ENCODE measurements at places on chromosomes 6 and 20.
A peak's percentile ranks its signal among the peaks of the same experiment; 100 is the strongest.

GRCh38 chr6:166206510-166207283 lies 39.0 kb upstream of the TBXT start:
- DNase-seq = no peak

GRCh38 chr6:134821928-134822864 lies 127.7 kb downstream of the ALDH8A1 start:
- no peak for DNase-seq

DNA sequence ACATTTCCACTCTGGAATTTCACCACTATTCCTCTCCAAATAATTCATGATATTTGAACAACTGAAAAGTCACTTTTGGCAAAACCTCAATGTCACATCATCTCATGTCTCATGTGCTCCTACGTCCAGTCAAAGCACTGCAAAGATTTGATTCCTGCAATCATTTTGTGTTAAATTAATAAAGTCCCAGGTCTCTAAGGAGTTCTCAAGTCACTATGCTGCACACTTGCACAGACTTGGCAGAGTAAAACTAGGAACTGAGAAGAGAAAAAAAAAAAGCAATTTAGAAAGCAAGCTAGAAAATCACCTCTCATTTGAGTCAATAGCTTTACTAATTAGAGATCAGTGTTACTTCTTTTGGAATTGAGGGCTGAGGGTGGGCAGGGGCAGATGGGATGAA lies 11.2 kb downstream of the TBX18 start:
- no peak for DNase-seq

- no peak for DNase-seq
Observed at GRCh38 chr6:82954937-82955577, 110.6 kb downstream of the UBE3D start.

DNA sequence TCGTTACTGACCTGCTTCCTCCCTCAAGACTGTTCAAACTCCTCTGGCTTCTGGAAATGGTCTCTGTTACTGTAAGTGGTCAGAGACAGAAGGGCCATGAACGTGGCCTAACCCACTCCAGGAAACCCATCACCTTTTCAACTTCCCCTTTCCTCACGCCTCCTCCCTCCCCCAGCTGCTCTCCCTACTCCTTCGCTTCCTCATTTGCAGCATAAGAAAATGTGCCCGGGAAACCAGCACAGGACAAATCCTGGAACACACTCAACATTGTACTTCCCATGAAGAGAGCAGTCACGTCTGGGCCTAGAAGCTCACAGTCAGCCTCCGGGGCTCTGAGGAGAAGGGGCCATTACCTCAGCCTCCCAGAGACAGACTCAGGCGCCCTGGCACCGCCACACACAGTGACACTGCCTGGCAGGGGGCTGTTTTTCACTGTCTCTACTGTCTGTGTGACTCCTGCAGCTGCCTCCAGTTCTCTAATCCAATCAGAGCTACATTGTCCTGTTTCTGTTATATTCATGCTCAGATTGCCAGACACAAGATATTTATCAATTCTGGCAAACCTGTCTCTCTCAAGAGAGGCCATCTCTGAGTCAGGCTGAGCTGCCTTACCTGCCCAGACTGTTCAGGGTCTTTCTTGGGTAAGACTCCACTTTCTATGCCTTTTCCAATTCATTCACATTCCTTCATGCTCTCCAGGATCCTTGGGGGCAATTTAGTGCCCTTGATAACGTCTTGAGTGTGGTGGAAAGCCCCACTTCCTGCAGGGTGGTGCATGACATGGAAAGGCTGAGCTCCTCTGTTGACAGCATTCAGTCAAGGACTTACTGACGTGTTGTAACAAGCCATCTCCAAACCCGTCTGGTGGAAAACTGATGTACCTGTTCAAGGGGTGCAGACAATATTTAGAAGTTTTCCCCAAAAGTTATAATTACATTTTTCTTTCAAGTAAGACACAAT lies 242.2 kb downstream of the HIVEP2 start:
- no peak for DNase-seq

DNA sequence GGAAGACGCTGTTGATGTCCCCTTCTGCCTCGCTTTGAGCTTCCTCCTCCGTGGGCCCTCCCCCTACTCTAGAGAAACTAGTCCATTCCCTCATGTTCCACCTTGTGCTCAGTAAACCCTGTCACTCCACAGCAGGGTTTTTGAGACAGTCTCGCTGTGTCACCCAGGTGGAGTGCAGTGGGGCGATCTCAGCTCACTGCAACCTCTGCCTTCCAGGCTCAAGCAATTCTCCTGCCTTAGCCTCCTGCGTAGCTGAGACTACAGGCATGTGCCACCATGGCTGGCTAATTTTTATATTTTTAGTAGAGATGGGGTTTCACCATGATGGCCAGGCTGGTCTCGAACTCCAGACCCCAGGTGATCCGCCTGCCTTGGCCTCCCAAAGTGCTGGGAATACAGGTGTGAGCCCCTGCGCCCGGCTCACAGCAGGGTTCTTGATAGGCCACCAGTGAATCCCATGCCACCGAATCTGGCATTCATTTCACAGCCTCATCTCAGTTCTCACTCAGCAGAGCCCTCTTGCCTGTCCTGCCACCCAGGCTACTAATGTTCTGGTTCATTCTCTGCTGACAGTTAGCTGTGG lies 36.0 kb downstream of the PANK2 start:
- DNase-seq = no peak

- no peak for DNase-seq
Observed at GRCh38 chr6:127204281-127204680, 62.4 kb upstream of the RNF146 start.

DNA sequence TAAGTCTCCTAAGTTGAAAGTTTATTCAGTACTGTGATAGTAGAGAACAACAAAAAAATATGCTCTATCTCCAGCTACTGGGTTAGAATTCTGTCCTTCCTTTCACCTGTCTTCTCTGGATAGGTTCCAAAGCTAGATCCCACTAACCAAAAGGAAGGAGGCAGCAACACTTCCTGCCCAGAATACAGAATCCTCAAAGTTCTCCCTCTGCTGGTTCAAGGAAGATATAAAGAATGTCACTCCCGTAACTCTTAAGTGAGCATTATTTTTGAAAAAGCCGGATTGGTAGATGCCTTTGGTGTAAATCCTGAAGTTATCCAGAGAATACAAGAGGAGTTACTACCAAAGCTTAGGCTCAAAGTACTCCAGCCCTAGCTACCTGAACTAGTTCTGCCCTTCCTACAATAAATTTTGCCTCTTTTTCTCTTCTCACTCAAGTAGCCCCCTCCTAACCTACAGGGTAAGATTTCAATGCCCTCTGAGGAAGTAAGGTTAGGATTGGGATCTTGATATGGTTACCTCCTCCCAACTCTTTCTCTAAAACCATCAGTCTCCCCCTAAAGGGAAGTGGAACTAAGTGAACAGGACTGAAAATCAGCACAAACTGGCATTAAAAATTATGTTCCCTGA lies 26.0 kb upstream of the CRIP3 start:
- DNase-seq = no peak

- no peak for DNase-seq
Observed at GRCh38 chr6:120965814-120966213, 368.5 kb downstream of the TBC1D32 start.

DNA sequence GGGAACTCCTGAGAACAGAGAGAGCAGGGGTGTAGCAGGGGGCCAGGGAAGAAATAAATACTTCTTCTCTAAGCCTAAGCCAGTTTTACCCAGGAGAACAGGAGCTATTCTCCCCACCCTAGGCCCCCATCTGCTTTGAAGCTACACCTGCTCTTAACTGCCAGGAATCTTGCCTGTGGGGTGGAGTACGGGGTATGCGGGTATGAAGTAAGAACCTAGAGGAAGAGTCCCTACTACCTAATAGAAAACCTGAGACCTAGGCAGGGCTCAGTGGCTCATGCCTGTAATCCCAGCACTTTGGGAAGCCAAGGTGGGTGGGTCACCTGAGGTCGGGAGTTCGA lies 1.5 kb downstream of the SLC29A1 start:
- no peak for DNase-seq

DNA sequence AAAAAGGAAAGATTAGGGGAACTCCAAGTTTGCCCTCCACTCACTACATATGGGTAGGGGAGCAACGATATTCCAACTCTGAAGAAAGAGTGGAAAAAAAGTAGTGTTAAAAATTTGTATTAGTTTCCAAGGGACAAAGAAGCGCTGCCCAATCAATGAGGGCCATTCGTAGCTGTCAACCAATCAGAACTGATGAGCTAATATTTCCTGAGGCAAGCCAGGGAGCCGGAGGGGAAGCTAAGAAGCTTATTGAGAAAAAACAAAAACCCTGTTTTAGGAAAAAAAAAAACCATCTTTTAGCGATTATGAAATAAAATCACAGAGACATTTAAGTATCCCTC lies 59.5 kb downstream of the TRIM38 start:
- DNase-seq = peak; percentile 13

GRCh38 chr6:168342636-168343035 lies 23.1 kb upstream of the DACT2 start:
- DNase-seq = no peak

DNA sequence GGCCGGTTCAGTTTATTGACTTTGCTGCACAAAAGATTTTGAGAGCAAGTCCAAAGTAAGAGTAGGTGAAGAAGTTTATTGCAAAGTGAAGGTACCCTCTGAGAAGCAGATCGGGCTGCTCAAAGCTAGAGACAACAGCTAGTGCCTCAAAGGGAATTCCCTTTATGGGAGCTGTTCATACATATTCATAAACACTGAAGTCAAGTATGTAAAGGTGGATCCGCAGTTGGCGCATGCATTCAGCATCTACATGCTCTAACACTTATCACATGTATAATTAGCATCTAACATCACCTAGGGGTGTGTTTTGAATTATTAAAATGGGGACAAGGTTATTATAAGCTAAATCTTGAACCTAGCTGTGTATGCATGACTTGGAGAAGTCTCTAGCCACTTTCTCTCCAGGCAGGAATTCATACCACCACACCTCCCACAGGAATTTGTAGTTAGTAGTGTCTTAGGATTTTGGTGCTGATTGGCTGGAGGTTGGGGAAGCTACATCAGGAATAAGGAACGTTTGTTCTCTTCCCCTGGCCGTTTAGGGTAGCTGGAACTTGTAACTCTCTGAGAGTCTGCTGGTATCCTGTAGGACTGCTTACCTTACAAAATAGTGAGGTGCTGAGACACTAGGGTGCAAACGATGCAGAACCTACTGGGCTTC lies 1633.9 kb downstream of the GRIK2 start:
- no peak for DNase-seq

DNA sequence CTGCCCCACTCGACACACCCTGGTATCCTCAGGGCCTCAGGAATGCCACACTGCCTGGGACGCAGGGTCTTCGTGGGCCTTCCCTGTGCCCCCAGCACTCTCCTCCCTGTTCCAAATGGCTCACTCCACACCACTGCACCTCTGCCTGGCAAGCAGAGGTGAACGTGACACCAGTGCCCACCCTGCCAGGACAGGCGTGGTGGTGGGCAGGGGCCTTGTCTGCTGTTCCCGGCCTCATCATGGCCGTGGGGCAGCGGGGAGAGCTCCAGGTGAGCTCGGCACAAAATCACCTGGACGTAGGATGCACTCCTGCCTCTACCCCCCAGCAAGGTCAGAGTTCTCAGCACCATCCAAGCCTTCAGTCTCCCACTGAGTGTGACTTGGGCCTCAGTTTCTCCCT lies 202.4 kb downstream of the SMOC2 start:
- no peak for DNase-seq

DNA sequence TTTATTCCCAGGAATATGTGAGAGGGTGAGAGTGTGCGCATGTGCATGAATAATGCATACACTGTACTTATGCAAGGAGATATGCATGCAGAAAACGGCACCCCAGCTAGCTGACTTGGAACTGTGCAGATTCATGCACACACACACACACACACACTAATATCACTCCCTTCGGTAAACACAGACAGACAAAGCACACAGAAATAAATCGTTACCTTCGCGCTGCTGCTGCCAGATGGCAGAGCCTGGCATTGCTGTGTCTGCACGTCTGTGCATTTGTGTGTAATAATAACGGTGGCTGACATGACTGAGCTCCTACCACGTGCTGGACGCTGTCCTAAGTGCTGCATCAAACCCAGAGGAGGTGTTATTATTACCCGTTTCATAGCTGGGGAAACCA lies 36.8 kb downstream of the PREX1 start:
- no peak for DNase-seq

GRCh38 chr6:169654598-169655391 lies 47.0 kb downstream of the WDR27 start:
- DNase-seq = peak; percentile 55

DNA sequence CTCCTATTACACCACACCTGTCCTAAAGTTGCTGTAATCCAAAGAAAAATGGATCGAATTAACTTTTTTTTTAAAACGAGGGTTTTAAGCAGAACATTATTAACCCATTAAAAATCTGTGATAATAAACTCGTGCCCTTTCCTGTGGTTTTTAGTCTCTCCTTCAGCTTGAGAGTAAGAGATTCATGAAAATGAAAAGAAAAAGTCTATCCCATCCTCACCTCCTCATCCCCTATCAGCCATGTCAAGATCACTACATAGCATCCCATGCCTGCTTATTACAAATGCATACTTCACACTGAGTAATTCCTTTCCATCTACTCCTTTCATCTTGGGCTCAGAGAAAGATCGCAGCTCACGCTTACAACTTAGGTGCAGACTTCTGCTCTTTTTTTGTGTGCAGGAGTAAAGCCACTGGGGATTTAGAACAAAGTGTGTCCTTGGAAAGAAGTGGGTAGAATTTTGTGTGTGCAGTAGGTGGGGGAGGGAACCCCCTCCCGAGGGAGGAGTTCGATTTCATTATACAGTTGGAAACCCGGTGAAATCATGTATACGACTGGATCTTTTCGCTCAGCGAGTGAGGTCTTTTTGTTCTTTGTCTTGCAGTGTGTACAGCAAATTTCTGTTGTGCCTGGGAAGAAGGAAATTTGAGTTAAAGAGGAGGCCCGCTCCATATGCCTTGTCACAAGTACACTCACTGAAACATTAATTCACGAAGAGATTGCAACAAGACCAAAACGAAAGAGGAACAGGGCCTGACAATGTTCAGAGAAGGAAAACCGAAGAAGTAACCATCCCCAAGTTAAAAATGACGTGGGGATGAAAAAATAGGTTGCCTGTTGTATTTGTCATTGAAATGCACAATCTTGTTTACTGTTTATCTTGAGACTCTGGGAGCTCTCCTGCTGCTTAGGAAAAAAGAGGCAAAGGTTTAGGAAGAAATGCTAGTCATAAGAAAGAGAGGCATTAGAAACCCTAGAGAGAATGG lies 146.5 kb upstream of the ZNF217 start:
- no peak for DNase-seq

DNA sequence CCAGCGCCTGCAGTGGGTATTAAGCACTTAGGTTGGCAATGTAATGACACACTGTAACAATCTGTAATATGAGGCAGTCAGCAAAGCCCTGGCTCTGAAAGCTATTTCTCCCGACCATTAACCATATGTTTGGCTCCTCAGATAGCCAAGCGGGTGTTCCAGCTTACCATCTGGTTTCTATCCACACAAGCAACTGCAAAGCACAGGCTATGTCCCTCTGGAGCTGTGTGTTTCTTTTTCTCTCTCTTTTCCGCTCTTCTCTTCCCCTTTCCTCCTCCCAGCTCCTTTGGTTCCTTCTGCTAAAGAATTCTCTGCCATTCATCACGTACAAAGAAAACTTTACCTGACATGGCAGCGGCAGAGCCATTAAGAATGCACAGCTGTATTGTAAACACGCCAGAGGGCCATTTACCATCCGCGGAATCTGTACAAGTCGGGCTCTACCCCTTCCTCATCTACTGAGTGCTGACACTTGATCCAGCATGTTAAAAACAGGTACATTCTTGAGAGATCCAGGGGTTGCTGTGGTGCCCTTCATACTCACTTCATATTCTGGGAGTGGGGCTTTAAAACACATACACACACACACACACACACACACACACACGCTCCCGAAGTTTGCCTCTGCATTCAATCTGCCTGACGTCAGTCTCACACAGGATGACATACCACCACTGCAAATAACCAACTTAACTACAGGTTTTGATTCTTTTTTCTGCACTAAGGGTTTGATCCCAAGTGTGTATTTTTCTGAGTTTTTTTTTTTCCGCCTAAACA lies 77.2 kb downstream of the BACH2 start:
- peak; percentile 27 for DNase-seq
